ENCODE measurements at places on chromosomes 11 and 22. TPM values are rescaled to one million over a fixed set of nuclear protein-coding genes. Genes with fewer than 3 reads are reported as not detected.

Gene FJX1
- 16.4 TPM for total RNA-seq

DNA sequence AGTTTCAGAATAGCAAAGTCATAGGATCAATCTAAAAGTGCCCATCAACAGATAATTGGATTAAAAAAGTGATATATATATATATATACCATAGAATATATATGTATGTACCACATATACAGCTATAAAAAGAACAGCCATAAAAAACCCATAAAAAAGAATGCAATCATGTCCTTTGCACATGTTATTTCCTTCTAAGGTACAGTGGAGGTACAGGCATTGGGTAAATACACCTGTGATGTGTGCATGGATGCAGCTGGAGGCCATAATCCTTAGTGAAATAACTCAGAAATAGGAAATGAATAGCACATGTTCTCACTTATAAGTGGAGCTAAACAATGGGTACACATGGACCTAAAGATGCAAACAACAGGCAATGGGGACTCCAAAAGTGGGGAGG is 7.1 kb upstream of the DKK3 start:
- no peak overlapping the region for H3K27ac ChIP-seq
- no peaks in the 10 kb centered on the region for H3K36me3 ChIP-seq
- no peak overlapping the region for H3K4me3 ChIP-seq
- peaks cover 16% of the 10 kb centered on the region for H3K4me1 ChIP-seq

DNA sequence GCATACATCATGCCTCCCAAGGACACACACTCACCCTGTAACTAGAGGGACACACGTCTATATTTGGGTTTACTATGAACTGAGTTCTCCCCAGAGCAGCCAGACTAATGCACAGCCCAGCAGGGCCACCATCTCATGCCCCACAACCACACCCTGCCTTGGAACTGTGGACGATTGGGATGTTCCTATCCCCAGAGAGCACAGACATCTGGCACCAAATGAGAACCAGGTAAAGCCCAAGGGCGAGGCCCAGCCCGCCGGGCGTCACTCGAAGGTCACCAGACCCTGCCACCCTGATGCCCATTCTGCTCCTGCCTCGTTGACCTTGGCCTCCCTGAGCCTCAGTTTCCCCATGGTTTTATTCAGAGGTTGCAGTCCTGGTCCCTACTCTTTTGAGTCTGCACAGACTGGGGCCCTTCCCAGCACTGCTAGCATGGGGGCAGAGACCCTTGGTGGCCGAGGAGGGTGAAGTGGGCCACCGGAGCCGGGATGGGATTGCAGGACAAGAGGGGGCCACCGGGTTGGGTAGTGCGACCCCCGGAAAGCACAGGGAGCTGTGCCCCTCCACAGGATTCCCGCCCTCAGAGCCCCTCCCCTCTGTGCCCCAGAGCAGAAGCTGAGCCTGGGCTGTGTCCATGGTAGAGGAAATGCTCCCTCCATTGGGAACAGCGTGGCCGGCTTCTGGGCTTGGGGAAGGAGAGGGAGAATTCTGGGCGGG is 56.8 kb downstream of the IGLL5 start:
- no peak overlapping the region for H3K27ac ChIP-seq
- no peaks in the 10 kb centered on the region for H3K36me3 ChIP-seq
- no peaks in the 10 kb centered on the region for H3K4me1 ChIP-seq
- no peak overlapping the region for H3K4me3 ChIP-seq
- H3K27me3 ChIP-seq = no peaks in the 10 kb centered on the region

Gene SCGB1A1
- total RNA-seq = not detected

DNA sequence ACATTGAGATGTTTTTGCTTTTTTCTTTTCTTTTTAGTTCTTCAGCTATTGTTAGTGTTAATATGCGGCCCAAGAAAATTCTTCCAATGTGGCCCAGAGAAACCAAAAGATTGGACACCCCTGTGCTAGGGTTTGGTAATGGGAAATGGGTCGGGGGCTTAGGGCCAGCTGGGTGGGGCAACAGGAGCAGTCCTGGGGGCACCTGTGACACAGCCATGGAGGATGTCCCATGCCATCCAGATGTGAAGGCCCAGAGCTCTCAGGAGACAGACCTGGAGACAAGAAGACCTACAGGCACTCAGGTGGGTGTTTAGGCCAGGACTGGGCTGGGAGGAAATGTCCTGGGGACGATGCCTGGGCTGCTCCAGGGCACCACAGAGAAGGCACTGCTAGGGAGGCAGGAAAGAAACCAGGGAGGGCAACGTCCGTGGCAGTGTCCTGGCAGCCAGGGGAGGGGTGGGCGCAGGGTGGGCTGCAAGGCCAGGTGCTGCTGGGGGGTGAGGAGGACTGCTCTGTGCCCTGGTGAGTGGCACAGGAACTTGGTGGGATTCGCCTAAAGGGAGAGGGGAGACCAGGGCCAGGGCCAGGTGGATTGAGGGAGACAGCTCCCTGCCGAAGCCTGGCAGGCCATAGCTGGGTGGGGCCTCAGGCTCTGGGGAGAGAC is 21.4 kb downstream of the RELT start:
- no peak overlapping the region for H3K4me3 ChIP-seq
- no peaks in the 10 kb centered on the region for H3K27me3 ChIP-seq
- H3K4me1 ChIP-seq = no peaks in the 10 kb centered on the region
- DNase-seq = no peak
- no peaks in the 10 kb centered on the region for H3K36me3 ChIP-seq
- H3K27ac ChIP-seq = no peak overlapping the region

- H3K27me3 ChIP-seq = no peaks in the 10 kb centered on the region
- H3K27ac ChIP-seq = no peak overlapping the region
- H3K4me1 ChIP-seq = no peaks in the 10 kb centered on the region
- no peak for DNase-seq
- H3K36me3 ChIP-seq = no peaks in the 10 kb centered on the region
These were observed 200.5 kb downstream of the GRIK4 start for GRCh38 chr11:120712014-120712413.

- no peaks in the 10 kb centered on the region for H3K27me3 ChIP-seq
- H3K4me1 ChIP-seq = no peaks in the 10 kb centered on the region
- no peak overlapping the region for H3K27ac ChIP-seq
- H3K4me3 ChIP-seq = no peak overlapping the region
These were observed 4.5 kb downstream of the OR9Q2 start for GRCh38 chr11:58193391-58193790.

Gene OR52H1
- total RNA-seq = not detected

Gene MRPL11
- total RNA-seq = 96.2 TPM

DNA sequence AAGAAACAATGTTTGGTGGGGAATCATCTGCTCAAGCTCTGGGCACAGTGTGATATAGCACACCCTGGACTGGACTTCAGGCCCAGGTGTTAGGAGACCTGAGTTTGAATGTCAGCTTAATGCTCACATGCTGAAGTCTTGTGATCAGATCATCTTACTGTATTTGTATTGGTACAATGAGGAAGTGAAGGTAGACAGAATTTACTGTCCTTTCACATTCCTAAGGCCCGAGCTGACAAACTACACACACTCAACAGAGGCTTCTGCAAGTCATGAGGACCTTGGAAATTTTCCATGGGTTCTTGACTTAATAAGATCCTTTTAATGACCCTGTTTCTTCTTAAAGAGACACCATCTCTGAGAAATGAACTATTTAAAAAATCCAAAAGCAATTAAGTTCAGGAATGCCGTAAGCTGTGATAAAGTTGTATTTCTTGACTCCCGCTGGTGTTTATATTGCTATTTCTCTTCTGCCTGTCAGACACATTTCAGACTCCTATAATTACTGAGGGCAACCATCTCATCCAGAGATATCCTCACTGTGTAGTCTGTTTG is 802.0 kb downstream of the DLG2 start:
- no peaks in the 10 kb centered on the region for H3K4me1 ChIP-seq
- no peak overlapping the region for H3K27ac ChIP-seq
- no peaks in the 10 kb centered on the region for H3K36me3 ChIP-seq
- no peak for DNase-seq
- no peak overlapping the region for H3K4me3 ChIP-seq

Gene OSBP2
- total RNA-seq = 0.53 TPM

Gene TRPM5
- not detected for total RNA-seq

- no peak overlapping the region for H3K27ac ChIP-seq
- H3K27me3 ChIP-seq = no peaks in the 10 kb centered on the region
- peaks cover 3% of the 10 kb centered on the region for H3K4me1 ChIP-seq
- no peaks in the 10 kb centered on the region for H3K36me3 ChIP-seq
These were observed 12.3 kb upstream of the SYT7 start for GRCh38 chr11:61593151-61593550.

GRCh38 chr11:69109101-69109500 is 46.6 kb upstream of the SMIM38 start:
- peaks cover 6% of the 10 kb centered on the region for H3K36me3 ChIP-seq
- no peaks in the 10 kb centered on the region for H3K27me3 ChIP-seq
- no peak overlapping the region for H3K27ac ChIP-seq
- H3K4me3 ChIP-seq = no peak overlapping the region
- no peak for DNase-seq
- no peaks in the 10 kb centered on the region for H3K4me1 ChIP-seq

Gene GAL3ST3
- not detected for total RNA-seq

- no peak for DNase-seq
- H3K27ac ChIP-seq = no peak overlapping the region
- no peaks in the 10 kb centered on the region for H3K36me3 ChIP-seq
- no peak overlapping the region for H3K4me3 ChIP-seq
These were observed 9.7 kb downstream of the TEAD1 start for GRCh38 chr11:12683874-12684273.

Gene TSKU
- 121 TPM for total RNA-seq

DNA sequence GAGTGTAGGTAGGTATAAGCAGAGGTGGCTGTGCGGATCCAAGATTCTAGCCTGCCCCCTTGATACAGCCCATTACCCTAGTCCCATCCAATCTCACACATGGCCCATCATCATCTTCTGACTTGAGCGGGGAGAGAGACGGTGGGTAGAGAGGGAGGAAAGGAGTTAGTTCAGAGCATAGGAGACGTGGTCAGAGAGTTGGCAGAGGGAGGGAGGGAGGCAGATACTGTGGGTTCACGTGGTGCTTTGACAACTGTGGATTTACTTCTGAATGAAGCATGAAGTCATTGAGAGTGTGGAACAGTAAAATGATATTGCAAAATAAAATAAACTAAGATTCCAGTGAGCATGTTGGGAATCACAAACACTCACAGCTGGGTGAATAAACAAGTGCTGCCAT is 31.4 kb upstream of the VPREB1 start:
- no peaks in the 10 kb centered on the region for H3K27me3 ChIP-seq
- no peak overlapping the region for H3K4me3 ChIP-seq
- H3K27ac ChIP-seq = no peak overlapping the region
- no peaks in the 10 kb centered on the region for H3K36me3 ChIP-seq
- DNase-seq = no peak

Gene SERPING1
- total RNA-seq = 607 TPM

DNA sequence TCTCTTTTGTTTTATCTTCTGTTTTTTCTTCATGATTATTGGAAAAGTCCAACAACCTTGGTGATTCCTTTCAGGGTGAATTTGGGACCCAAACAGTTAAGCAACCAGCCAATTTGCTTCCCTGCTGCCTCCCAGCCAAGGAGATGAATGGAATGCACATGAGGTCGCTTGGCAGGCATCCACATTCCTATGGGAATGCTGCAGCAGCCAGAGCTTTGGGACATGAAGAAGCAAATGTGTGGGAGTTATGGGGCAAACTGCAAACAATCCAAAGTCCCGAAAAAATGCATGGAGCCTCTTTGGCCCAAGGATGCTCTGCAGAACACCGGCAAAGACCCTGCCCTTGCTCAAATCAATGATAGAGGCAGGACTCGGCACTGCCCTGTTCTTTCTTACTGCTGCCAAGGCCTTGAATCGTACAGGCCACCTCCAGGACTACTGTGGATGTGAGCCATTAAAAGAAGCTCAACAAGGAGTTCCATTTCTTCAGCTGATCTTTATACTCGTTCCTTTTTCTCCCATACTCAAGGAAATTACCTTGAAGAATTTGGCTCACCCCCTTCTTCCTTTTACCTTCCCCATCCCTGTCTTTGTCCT is 117.3 kb upstream of the TEAD1 start:
- peaks cover 23% of the 10 kb centered on the region for H3K4me1 ChIP-seq
- H3K4me3 ChIP-seq = no peak overlapping the region
- peak overlapping the region; percentile 29 for H3K27ac ChIP-seq

All from ascending aorta (tissue), 2 donors.